ENCODE measurements at places on chromosomes 3 and 15.
A peak's percentile ranks its signal among the peaks of the same experiment; 100 is the strongest.

DNA sequence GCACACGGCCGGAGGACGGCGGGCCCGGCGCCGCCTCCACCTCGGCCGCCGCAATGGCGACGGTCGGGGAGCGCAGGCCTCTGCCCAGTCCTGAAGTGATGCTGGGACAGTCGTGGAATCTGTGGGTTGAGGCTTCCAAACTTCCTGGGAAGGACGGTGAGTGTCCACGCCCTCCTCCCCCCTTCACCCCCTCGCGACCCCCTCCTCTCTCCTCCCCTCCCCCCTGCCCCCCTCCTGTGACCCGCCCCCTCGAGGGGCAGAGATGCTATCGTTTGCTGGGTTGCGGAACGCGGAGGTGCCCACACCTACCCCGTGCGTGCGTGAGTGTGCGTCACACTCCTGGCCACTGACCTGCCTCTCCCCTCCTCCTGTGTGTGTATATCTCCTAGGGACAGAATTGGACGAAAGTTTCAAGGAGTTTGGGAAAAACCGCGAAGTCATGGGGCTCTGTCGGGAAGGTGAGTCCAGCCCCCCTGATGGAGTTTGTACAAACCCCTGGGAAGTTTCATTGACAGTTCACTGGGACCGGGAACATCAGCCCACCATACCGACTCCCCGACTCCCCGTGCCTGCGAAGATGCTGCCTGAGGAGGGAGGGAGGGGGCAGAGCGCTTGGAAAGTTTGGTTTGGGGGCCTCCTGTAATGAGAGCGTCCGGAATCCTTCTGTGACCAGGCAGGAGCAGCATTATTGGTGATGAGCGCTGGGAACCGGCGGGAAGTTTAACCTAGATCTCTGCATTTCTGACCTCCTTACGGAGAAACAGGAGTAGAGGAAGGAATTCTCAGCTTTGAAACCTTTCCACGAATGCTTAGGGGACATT is 795 bp upstream of the SCAANT1 start:
- DNase-seq: peak; percentile 81

DNA sequence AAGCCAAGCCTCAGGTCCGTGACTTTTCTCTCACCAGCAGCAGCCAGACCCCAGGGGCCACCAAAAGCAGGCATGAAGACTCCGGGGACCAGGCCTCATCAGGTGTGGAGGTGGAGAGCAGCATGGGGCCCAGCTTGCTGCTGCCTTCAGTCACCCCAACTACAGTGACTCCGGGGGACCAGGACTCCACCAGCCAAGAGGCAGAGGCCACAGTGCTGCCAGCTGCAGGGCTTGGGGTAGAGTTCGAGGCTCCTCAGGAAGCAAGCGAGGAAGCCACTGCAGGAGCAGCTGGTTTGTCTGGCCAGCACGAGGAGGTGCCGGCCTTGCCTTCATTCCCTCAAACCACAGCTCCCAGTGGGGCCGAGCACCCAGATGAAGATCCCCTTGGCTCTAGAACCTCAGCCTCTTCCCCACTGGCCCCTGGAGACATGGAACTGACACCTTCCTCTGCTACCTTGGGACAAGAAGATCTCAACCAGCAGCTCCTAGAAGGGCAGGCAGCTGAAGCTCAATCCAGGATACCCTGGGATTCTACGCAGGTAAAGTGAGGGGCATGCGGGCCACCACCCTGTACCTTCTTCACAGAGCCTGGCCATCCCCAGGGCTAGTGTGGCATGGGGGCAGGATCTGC is 12.0 kb upstream of the ABTB1 start:
- no peak for DNase-seq

- no peak for DNase-seq
These were observed 144.8 kb downstream of the ARPP21 start for GRCh38 chr3:35784169-35784568.

DNA sequence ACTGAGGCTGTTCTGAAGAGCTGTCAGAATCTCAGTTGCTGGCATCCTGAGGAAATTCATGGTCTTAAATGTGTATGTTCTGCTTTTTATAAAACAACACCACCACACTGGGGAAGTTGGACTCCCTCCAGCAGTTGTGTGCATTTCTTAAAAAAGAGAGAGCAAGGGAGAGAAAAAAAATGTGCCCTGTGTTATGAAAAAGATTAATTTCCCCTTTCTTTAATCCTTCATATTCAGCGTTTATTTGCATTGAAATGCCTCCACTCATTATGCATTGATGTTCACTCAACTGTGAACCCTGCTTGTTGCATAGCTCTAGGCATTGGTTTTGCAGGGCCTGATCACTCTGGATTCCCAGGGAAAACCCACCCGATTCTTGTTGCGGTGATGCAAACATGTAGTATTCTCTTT is 4.4 kb upstream of the ZNF609 start:
- peak; percentile 50 for DNase-seq

DNA sequence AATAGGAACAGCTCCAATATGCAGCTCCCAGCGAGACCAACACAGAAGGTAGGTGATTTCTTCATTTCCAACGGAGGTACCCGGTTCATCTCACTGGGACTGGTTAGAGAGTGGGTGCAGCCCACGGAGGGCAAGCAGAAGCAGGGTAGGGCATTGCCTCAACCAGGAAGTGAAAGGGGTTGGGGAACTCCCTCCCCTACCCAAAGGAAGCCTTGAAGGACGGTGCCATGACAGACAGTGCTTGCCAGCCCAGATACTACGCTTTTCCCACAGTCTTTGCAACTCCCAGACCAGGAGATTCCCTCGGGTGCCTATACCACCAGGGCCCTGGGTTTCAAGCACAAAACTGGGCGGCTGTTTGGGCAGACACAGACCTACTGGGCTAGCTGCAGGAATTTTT is 576.9 kb upstream of the NECTIN3 start:
- no peak for DNase-seq

DNA sequence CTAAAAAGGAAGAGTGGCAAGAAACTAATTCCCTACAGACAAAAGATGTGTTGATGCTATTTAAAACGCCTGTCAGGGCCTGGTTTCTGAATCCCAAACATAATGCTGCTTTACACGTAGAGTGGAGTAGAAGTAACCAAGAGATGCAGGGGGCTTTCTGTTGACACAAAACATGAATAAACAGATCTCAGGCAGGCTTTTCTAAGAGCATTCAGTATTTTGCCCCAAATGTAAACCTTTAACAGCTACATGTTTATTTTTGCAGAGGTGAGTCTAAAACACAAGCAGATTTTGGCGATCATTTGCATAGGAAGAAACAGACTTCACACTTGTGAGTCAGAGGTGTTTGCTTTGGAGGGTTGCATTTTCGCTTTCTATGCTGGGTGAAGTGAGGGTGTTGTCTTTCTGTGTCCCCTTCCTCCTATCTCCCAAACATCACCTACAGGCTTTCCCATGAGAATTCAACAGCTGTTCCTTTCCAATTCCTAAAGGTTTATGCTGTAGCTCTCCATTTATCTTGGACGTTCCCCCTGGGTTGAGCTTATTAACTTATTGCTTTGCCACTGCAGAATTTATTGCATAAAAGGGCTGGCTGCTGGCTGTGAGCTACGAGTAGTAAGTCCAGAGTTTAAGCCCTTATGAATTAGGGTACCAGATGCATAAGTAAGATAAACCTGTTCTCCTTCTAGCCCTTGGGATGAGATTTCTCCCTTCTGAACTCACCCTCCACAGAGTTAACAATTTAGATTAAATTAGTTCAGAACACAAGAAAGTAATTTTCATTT is 156.7 kb downstream of the DIPK2A start:
- DNase-seq: no peak

DNA sequence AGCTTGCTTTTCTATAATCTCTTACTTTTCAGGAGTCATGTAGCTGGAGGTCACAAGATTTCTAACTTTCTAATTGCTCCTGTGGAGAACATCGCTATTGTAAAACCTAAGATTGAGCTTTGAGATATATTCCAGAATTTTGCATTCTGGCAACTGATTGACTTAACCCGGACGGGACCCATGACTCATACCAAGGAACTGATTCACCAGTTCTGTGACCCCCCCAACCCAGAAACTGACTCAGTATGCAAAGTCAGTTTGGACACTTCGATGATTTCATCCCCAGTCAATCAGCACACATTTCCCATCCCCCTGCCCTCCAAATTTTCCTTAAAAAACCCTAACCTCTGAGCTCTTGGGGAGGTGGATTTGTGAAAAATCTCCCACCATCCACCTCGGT is 396.5 kb upstream of the GBE1 start:
- DNase-seq: no peak

GRCh38 chr3:24608701-24609390 is 114.2 kb upstream of the THRB start:
- DNase-seq: no peak

DNA sequence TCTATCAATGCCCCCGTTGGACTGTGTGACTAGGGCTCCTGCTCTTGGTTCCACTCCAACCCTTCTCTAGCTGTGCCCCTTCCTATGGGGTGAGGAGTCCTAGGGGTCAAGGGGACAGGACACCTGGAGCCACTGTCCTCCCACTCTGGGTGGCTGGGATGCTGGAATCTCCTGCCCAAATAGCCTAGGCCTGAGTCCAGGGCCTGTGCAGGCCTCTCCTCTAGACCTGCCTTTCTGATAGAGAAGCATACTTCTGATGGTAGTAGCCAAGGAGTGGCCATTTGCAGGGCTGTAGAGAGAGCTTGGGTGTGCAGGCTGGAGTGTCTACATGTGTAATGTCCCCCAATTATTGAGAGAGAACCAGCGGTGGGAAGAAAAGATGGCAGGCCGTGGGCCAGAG is 54.2 kb downstream of the ITGA11 start:
- no peak for DNase-seq

GRCh38 chr3:128667641-128668040 is 17.0 kb upstream of the RPN1 start:
- DNase-seq: no peak

DNA sequence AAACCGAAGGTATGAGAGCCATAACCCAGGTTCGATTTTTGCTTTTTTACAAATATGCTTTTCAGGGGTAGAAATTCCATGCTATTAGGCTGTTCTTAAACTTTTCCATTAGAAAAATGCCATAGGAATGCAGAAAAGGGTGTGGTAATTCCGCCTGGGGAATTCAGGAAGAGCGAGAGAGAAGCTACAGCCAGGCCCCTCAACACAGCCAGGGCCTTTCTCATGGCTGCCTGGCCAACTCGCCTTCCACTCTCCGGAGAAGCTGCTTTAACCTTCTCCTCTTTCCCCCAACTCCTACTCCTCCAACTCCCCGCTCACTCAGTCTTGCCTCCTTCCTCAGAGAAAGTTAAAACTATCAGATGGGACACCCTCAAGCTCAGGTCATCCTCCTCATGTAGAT is 9.1 kb upstream of the TICRR start:
- no peak for DNase-seq

- DNase-seq: no peak
These were observed 231.3 kb upstream of the ARHGEF26 start for GRCh38 chr3:153889905-153890334.

GRCh38 chr3:142497729-142498128 is 49.9 kb upstream of the XRN1 start:
- DNase-seq: no peak

DNA sequence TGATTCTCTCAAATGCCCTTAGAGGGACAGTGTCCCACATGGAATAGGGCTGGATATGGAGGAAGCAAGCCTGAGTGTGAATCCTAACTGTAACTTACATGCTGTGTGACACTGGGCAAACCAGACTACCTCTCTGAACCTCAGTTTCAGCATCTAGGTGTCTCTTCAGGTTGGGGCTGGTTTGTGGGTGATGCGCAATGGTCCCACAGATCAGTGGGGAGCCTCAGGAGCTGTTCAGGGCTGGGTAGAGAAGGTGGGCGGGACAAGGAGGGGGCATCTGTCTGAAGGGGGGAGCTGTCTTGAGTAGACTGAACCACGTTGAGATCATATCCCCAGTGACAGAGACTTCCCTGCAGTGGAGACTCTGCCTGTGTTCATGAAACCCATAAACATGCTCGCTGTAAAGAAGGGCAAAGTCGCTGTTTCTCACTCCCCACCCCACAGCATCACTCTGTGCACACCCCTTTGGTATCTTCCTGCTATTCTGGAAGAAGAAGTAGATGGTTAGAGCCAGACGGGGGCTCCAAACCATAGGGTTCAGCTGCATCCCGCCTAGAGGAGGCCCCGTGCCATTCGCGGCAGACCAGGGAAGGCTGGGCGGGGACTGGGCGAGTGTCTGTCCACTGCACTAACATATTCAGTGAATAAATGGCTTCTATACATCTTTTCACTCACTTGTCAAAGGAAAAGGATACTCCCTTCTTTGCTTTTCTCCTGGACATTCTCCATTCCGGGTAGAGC is 28.4 kb downstream of the SRPRB start:
- DNase-seq: no peak

DNA sequence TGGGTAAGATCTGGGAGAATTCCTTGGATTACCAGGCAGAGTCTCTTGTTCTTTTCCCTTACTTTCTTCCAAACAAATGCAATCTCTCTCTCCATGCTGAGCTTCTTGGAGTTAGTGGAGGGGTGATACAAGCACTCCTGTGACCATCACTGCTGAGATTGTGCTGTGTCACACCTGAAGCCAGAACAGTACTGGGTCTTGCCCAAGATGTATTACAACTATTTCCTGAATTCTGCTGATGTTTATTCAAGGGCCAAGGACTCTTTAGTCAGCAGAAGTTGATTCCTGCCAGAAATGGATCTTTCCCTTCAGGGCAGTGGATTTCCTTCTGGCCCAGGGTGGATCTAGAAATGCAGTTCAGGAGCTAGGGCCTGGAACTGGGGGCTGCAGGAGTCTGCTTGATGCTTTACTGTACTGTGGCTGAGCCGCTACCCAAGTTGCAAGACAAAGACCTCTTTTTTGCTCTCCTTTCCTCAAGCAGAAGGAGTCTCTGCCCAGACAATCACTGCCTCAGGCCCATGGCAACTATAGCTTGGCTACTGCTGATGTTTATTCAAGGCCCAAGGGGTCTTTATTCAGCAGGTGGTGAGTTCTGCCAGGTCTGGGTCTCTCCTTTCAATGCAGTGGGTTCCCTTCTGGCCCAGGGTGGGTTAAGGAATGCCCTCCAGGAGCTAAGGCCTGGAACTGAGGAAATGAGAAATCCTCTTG is 98.8 kb downstream of the SH3GL3 start:
- no peak for DNase-seq

GRCh38 chr3:117161816-117162215 is 452.2 kb downstream of the TUSC7 start:
- DNase-seq: no peak

- DNase-seq: no peak
These were observed 7.7 kb downstream of the RYK start for GRCh38 chr3:134242649-134243617.

GRCh38 chr15:35698966-35699575 is 153.1 kb upstream of the DPH6 start:
- DNase-seq: no peak

DNA sequence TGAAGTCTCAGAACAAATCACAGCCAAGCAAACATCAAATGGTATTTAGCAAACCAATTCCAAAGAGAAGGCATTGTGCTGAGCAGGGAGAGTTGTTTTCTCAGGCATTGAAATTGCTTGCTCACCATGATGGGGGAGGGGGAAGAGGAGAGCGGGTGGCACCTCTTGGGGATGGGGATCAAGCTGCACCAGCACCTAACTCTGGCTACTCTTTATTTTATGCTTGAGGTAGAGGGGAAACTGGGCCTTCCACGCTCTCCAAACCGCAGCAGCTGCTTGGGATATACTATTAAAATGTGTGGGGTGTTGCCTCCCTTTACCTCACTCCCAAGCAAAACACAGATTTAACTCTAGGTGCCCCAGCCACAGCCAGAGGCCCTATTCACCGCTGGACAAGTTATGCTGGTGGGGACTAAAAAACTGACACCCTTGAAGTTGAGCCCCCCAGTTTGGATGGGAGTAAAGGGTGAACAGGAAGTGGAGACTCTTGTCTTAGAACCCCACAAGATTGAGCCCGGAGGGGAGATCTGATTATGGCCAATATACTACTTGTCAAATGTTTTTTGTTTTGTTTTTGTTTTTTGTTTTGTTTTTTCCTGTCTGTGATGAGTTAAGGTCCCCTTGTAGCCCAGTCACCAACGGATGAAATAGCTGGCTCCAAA is 5.0 kb upstream of the FOXB1 start:
- DNase-seq: no peak

- no peak for DNase-seq
These were observed 419.7 kb downstream of the ZNF385D start for GRCh38 chr3:21331321-21331720.

All from femur (tissue), 1 donor.